ENCODE measurements at places on chromosomes 1 and 21.
A peak's percentile ranks its signal among the peaks of the same experiment; 100 is the strongest.

- no peak for DNase-seq
These were observed 10.8 kb downstream of the HCN3 start for GRCh38 chr1:155287987-155288543.

DNA sequence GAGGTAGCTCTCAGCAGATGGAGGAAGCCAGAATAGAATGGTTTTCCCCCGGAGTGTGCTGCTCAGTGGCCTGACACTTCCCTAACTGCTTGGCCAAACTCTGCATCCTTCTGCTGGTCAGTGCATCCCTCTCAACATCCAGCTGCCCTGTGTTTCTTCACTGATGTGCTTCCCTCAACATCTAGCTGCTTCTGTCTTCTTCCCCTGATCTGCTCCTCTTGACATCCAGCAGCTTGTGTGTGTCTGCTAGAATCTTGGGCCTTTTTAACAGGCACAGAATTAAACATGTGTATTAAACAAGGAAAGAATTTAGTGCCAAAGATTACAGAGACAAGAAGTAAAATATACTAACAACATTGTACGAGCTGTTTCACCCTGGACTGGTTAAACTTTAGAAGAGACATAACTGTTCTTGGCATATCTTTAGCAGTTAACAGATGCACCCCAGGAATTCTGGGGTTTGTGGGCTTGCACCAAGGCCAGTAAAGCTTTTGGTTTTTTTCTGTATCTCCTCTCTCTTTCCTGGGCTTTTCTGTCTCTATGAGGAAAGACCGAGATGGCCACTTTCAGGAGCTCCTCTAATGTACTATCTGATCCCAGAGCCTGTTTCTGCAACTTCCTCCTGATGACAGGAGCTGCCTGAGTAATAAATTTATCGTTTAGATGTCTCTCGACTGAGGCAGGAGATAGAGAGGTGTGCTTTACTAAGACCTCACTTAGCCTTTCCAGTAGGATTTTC is 34.8 kb upstream of the HSD3B1 start:
- no peak for DNase-seq

GRCh38 chr1:23720256-23720995 is 22.8 kb upstream of the ELOA start:
- no peak for DNase-seq

DNA sequence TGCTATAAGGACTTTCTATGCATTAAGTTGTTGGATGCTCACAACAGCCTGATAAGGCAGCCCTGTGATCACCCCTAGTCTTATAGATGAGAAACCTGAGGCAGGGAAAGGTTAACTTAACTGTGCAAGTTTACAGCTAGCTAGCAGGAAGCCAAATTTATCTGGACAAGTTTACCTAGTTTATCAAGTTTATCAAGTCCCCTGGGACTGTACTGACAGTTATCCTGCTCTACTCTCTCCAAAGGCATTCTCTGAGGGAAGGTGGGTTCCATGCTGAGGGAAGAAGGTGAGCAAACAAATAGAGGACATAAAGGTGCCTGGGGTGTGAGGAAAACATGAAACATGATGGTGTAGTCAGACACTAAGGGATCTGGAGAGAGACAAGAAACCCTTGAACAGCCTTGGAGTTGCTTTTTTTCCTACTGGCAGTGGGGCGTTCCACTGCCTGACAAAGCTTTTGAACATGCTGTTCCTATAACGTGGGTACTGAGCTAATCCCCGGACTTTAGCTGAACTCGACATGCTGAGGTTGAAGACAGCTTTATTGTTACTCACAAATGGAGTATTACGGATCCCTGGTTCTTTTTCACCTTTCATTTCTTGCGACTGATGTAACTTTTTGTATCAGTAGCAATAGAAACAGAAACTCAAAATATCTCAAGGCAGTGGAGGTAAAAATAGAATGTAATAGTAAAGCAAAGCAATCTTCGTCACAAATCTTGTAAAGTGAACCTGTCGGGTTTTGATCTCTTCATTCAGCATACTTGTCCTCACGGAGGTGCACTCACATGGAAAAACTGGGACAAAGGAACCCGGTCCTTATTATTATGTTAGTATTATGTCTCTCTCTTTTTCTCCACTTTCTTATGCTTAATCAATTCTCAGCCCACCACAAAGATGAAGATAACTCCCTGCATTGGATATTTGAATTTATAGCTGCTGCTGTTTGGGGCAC is 42.4 kb upstream of the ESRRG start:
- DNase-seq: no peak

DNA sequence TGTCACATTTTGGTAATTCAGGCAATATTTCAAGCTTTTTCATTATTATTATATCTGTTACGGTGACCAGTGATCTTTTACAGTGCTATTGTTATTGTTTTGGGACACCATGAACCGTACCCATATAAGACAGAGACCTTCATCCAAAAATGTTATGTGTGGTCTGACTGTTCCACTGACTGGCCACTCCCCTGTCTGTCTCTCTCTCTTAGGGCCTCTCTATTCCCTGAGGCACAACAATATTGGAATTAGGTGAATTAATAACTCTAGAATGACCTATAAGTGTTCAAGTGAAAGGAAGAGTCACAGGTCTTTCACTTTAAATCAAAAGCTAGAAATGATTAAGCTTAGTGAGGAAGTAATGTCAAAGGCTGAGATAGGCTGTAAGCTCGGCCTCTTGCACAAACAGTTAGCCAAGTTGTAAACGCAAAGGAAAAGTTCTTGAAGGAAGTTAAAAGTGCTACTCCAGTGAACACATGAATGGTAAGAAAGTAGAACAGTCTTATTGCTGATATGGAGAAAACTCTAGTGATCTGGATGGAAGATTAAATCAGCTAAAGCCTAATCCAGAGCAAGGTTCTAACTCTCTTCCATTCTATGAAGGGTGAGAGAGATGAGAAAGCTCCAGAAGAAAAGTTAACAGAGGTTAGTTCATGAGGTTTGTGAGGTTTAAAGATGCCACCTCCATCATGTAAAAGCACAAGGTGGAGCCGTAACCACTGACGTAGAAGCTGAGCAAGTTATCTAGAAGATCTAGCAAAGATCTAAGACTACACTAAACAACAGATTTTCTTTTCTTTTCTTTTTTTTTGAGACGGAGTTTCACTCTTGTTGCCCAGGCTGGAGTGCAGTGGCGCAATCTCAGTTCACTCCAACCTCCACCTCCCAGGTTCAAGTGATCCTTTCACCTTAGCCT is 19.7 kb upstream of the DIPK1A start:
- DNase-seq: peak; percentile 62

- no peak for DNase-seq
These were observed 140.5 kb upstream of the COL6A1 start for GRCh38 chr21:45841033-45841432.

DNA sequence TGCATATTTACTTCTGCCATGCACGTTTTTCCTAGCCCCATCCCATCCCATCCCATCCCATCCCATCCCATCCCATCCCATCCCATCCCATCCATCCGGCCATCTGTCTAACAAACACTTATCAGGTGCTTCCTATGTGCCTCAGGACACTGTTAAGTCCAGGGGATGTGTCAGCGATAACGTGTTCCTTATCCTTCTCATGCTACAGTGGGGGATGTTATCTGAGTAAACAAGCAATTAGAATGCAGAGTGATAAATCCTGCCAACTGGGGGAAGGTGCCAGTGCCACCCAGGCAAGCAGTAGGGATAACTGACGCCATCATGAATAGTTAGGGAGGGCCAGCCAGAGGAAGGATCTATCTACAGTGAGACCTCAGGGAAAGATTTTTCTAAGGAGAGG is 304.2 kb downstream of the CAMTA1 start:
- DNase-seq: no peak

- DNase-seq: no peak
These were observed 93.8 kb upstream of the RUNX3 start for GRCh38 chr1:25023826-25024225.

DNA sequence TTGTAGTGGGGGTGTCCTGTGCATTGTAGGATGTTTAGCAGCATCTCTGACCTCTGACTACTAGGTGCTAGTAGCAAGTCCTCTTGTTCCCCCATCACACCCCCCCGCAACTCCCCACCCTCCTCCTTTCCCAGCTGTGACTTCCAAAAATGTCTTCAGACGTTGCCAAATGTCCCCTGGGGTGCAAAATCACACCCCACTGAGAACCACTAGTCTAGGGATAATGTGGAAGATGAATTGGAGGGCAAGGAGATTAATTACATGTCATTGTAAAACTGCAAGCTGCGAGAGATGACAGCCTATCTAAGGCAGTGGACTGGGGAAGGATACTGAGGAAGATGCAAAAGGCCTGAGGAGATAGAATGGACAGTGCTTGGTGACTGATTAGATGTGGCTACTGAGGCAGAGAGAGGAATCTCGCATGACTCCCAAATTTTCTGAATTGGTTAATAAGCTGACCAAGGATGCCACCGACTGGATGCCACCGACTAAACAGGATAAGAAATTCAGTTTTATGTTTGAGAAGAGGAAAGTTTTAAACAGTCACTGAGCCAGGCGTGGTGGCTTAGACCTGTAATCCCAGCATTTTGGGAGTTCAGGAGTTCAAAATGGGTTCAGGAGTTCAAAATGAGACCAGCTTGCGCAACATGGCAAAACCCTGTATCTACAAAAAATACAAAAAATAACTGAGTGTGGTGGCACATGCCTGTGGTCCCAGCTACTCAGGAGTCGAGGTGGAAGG is 3.1 kb upstream of the JAK1 start:
- no peak for DNase-seq

GRCh38 chr21:39788383-39788782 is 43.4 kb downstream of the IGSF5 start:
- DNase-seq: no peak

DNA sequence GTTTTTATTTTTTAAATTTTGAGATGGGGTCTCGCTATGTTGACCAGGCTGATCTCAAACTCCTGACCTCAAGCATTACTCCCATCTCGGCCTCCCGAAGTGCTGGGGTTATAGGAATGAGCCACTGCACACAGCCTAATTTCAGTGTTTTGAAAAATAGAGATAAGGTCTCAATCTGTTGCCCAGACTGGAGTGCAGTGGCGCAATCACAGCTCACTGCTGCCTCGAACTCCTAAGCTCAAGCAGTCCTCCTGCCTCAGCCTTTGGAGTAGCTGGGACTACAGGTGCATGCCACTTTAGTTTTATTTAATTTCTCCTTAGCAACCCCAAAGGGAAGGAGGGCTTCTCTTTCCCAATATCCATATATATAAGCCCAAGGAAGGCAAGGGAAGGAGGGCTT is 63.7 kb upstream of the LPGAT1 start:
- no peak for DNase-seq
